NCI-H524 (cell line): ENCODE measurements at places on chromosomes 16 and 17.

DNA sequence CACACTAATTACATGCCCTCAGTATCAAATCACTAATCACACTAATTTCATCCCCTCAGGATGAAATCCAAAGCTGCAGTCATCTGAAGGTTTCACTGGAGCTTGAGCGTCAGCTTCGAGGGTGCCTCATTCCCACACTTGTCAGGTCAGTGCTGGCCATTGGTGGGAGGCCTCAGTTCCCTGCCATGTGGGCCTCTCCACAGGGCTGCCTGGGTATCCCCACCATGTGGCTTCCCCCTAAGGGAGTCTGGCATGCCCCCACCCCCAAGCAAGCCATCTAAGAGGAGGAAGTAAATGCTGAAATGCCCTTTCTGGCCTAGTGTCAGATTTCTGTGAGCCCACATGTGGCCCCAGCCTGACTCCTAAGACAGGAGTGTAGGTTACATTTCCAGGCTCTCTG is 78.6 kb upstream of the CDH5 start:
- no peak for DNase-seq

DNA sequence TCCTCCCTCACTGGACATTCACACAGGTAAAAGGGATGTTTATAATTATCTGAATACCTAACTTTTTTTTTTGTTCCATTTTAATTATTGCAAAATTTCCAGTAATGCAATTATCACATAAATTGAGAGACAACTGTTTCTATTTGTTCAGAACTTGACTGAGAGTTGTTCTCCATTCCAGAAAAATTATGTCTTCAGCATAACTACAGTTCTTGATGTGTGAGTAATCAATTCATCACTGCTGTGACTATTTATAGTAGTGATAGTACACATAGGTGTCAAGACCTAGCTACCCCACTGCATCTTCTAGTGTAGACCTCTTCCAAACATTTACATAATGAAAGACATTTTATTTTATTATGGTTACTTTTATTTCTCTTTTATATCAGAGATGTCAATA is 5.8 kb upstream of the TNRC6A start:
- no peak for DNase-seq

DNA sequence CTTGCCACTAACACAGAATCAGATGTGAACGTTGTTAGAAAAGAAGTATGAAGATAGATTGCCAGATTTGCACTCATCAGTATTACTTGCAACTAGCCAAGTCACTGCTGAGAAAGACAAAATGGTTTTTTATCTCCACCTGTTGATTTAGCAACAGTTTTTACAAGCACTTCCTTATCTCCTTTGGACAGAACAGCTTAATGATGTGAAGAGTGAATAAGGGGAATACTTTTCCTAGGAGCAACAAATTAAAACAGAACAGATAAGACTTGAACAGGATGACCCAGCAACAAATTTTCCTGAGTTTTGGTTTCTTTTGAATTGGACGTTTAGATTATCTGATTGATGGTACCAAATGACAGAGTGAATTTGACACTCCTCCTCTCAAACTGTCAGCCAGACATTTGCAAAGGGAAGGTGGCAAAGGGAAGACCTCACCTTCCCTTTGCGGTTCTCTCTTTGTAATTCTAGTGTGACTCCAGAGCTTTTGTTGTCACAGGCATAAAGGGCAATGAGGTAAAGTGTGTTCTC is 130.6 kb downstream of the NLK start:
- DNase-seq: no peak

DNA sequence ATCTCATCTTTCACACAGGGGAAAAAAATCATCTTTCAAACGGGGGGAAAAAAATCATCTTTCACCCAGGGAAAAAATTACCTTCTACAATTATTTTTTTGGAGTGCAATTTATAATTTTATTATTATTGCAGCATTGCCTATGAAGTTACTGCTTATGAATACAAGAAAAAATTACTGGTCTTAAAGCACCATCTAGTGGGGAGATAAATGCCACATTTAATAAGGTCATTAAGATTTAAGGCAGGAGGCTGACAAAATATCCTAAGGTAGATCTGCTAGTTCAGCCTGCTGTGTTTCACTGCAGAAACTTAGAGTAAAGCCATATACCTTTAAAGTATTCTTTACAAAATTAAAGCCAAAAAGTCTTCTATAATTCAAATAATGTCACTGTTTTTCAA is 13.7 kb downstream of the SHCBP1 start:
- DNase-seq: peak; percentile 52

- DNase-seq: peak; percentile 12
These were observed 114.1 kb downstream of the PITPNC1 start for GRCh38 chr17:67491009-67491680.
